ENCODE measurements at places on chromosomes 13 and 19.

GRCh38 chr19:33235269-33235995 is 9.8 kb upstream of the SLC7A10 start:
- DNase-seq: peak; percentile 80

GRCh38 chr19:35812220-35813042 is at the start of gene PRODH2:
PRODH2 (minus strand) TSS chr19:35812845; CDS start chr19:35812805, 40 bp downstream.
- DNase-seq: no peak

DNA sequence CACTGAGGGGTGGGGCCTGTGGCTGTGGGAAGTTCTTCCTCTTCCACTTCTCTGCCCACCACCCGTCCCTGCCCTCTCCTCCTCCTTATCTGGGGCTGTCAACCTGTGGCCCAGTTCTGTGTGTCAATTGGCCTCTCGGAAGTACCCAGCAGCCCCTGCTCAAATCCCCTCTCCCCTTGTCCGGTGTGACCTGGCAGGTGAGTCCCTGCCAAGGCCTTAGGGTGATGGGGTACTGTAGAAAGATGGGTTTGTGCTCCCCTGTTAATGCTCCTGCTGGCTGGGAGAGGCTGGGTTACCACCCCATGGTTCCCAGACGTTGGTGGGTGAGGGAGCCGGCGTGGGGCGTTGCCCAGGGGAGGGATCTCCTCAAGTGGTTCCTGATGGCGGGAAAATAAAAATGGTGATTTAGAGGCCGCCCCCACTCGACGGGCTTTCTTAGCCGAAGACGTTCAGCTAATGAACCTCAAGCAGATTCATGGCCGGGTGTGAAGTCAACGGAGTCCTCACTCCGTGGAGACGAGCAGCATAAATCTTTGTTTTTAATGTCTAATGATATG is 141.2 kb downstream of the URI1 start:
- no peak for DNase-seq

DNA sequence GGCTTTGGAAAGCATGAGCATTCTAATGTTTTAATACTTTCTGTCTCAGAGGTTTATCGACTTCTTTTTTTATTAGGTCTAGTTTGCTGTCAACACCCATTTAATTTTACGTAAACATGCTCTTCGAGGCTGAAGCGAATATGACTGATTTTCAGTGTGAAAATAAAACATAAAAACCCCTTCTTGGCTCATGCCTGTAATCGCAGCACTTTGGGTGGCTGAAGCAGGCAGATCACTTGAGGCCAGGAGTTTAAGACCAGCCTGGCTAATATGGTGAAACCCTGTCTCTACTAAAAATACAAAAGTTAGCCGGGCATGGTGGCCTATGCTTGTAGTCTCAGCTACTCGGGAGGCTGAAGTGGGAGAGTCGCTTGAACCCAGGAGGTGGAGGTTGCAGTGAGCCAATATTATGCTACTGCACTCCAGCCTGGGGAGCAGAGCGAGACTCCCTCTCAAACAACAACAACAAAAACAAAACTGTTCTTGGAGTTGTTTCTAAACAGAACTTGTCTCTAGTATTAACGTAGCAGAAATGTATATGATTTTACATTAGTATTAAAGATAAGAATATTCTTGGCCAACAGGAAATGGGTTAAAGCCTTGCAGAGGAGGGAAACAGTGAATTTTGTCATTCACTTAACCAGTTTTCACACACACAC is 7.1 kb upstream of the IGFL3 start:
- no peak for DNase-seq

- DNase-seq: no peak
Observed at GRCh38 chr13:54687173-54687572, 1658.6 kb downstream of the OLFM4 start.

- no peak for DNase-seq
Observed at GRCh38 chr13:31798189-31798588, 58.9 kb downstream of the RXFP2 start.

DNA sequence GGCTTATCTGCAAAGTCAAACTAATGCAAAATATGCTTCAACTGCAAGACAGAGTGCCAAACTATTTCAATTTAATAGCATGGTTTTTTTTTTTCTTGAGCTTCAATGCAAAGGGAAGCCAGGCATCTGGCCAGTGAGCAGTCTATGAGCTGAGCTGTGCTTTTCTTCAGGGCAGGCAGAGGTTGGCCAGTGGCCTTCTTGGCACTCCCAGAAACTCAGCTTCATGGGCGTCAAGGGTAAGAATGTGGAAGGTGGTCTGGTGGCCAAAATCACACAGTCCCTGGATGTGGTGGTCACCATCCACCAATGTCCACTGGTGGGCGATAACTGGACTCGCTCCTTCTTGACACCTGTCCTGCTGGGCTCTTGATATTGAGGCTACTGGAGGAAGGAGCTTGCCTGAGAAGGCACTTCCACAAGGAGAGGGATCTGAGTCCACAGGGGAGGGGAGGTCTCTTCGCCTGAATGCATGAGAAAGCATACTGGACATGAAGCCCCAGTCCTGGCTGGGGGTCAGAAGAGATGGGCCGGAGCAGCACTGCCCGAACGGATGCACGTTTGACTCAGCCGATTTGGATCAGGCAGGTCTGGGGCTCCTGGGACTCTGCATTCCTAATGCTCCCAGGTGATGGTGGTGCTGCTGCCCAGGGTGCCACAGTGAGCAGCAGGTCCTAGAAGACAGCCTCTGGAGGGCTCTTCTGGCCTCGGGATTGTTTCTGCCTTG is 17.1 kb downstream of the COL4A2 start:
- no peak for DNase-seq

GRCh38 chr13:95234242-95234641 is 67.0 kb downstream of the ABCC4 start:
- DNase-seq: no peak

- DNase-seq: no peak
Observed at GRCh38 chr19:2361246-2362045, 1.4 kb downstream of the TMPRSS9 start.

DNA sequence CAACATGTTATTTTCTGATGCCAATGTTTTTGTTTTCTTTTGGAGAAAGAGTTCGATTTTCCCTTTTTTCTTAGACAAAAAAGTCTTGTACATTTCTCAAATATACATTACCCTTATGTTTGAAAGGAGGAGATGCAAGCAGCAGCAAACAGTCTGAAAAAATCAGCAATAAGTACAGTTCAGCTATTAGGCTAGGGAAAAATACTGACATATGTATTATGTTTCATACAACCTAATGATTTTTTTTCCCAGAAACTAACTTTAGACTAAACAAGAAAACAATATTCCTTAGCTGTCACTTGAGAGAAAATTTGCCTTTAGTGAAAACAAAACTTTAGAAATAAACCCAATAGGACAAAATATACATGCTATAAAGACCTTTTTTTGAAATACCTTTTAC is 1223.5 kb downstream of the SLITRK1 start:
- DNase-seq: no peak

DNA sequence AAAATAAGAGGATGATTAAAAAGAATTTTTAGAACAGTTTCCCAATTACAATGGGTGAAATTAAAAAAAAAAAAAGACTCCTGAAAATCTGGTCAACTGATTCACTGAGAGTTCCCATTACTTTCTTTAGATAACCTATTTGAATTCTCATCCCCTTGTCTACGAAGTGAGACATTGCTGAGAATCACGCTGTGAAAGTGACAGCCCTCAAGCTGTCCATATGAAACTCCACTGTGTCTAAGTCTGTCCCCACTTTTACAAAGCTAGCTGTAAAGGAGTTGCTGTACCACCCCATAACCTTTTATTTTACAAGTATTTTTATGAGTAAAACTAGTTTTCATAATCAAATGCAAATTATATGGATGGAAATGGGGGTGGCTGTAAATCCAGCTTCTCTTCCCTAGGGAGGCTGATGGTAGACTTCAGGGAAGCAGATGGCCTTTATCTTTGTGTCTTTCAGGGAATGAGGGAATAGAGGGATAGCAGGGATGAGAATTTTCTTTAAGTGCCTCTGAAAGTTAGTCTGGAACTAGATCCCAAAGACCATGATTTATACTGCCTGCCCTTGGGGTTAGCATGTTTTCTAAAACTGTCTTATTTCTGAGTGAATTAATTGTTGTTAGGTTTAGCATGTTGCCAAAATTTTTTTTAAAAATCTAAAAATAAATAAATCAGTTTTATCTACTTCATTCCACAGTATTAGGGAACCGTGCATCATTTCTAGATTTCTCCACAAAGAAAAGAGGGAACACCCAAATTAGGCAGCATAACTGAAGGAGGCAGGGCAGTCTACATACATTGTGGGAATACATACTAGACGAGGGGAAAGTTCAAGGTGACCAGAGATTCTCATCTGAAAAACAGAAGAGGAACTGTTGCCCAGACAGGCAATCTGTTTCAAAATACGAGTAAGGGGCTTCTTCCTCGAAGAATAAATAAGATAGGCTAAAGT is 1219.1 kb downstream of the UQCRFS1 start:
- no peak for DNase-seq

DNA sequence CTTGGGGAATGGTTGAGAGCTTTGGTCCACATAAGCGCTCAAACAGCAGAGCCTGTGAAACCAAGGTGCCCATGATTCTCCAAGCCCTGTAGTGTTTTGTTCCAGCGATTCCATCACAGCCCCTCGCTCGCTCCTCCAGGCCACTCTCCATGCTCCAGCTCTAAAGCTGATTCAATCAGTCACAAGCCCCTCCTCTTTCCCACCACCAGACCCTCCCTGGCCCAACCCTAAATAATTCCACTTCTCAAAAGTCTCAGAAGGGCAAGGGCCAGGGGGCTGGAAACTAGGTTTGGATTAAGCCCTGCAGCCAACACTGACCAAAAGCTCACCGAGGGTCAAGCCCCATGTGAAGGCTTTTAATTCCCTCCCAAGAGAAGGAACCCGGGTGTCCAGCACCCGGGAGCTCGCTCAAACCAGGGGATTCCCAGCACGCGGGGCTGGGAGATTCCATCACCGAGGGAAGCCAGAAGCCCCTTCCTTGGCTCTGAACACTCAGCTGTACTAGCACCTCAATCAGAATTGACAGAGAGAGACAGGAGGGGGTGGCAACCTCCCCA is 1.5 kb downstream of the ZNF296 start:
- no peak for DNase-seq

DNA sequence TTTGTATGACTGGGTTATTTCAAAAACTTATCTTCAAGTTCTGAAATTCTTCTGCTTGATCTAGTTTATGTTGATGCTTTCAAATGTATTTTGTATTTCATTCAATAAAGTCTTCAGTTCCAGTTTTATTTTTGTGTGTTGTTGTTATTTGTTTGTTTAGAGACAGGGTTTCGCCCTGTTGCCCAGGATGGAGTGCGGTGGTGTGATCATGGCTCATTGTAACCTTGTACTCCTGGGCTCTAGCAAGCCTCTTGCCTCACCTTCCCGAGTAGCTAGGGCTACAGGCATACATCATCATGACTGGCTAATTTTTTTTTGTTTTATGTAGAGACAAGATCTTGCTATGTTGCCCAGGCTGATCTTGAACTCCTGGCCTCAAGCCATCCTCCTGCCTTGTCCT is 40.3 kb upstream of the ARHGEF7 start:
- DNase-seq: no peak

DNA sequence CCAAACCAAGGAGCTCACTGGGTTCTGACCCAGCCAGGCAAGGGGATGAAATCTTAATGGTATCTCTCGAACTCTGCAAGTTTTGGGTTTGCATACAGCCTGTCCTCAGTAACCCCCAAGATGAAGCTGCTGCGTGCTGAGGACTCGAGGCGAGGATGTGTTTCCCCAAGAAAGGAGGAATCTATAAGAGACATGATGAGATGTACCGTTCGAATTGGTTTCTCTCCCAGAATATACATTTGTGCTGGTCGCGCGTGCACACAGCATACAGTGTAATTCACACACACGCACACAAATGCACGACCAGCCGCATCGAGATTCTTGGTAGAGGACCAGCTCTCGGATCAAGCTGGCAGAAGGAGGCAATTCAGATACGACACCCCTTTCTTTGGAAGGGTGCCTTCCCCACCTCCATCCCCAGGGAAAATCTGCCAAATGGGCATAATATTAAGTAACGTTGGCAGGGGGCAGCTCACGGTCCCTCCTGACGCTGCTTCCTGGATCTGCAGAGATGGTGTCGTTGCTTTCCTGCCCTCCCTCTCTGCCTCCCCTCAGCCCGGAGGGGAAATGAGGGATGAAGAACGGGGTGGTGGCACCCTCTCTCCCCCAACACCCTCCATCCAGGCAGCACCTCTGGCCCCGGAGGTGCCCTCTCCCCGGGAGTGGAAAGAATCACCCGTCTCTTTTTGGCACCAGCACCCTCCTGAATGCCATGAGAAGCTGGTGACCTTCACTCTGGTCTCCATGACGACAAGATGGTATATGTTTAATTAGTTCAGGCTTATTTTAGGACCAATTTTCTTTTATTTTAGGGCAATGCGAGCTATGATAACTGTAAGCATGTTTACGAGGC is 310.2 kb downstream of the ZNF536 start:
- DNase-seq: no peak

DNA sequence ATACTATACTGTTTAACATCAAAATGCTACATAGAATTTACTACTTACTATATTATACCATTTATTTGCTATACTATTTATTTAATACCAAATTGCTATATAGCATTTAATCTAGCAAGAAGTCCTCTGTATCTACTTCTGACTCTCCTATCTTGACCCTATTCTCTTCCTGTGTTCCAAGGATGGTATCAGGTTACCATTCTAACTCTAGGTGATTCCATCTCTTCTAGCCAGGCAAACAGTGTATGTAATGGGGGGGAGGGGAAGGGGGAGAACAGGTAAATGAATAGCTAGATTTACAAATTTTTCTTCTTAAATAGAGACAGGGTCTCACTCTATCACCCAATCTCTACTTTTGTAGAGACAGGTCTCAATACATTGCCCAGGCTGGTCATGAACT is 200.3 kb downstream of the DIAPH3 start:
- DNase-seq: no peak

DNA sequence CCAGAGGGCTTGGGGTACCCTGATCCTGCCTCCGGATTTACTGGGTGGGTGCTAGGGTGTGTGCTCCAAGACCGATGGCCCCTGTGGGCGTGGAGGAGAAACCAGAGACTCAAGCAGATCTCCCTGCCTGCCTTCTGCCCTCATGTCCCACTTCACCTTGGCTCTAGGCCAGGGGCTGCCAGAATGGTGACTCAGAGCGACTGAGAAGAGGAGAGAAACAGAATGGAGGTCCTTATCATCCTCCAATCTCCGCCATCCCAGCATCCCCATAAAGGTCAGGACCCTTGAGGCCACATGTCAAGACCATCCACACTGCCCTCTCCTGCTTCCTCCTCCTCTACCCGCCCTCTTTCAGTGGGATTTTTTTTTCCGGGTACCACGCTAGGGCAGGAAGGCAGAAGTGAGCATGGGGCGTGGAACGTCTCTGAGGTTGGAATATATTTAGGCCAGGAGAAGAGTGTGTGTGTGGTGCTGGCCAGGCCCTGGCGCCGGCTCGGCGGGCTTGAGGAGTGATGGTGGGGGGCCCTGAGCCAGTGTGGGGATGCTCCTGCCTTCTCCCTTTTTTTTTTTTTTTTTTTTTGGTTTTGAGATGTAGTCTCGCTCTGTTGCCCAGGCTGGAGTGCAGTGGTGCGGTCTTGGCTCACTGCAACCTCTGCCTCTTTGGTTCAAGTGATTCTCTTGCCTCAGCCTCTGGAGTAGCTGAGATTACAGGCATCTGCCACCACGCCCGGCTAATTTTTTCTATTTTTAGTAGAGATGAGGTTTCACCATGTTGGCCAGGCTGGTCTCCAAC is 22.3 kb downstream of the IER2 start:
- peak; percentile 67 for DNase-seq

Data from activated naive CD4-positive, alpha-beta T cell treated with anti-CD3 and anti-CD28 coated beads, Interleukin-2, amount 10 ng/mL, durations not matched to agents 7 days and 5 days (primary cell).